Fibroblast of gingiva (primary cell): ENCODE measurements at places on chromosomes 16 and 17.

GRCh38 chr16:2194166-2194834 lies 2.1 kb downstream of the CASKIN1 start:
- no peak for DNase-seq

- no peak for DNase-seq
Measured at GRCh38 chr17:82118815-82119380, 20.9 kb upstream of the FASN start.

DNA sequence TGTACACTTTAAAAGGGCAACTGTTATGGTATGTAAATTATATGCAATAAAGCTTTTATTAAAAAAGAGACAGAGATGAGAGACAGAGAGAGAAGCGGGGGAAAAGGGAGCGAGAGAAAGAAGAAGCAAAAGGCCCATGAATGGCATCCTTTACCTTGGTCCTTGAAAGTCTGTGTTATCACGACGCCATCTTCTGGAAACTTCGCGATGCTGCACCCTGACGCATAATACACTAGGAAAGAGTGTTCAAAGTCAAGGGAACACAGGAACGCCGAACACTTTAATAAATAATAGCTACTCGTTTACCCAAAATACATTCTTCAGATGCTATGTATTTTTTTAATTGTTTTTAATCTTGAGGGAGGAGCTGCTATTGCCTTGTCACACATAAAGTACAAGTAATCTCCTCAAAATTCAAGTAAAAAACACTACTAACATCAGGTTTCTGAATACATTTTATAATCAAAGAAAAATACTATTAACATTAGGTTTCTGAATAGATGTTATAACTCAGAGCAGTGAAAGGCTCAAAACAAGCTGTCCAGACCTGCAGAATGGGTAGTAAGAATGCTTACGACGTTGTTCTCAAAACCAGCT lies 23.0 kb upstream of the SLC38A8 start:
- DNase-seq = peak; percentile 40

DNA sequence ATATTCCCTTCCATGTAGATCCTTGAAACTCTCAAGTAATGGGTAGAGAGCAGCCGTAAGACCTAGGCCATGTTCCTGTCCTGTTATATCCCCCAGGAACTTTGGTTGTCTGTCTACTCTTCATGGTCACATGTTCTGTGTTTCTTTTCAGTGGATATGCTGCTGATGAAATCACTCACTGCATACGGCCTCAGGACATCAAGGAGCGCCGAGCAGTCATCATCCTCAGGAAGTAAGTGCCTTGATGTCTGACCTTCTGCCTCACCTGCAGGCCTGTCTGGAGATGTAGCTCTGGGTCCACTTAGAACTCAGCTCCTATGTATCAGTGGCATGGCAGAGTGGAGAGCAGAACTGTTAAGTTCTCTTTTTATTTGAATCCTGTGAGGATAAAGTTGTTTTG lies 11.2 kb downstream of the ALKBH5 start:
- DNase-seq = no peak

- DNase-seq = no peak
Measured at GRCh38 chr17:7720125-7720524, 2.6 kb downstream of the DNAH2 start.

GRCh38 chr17:74163271-74163821 lies 40.1 kb upstream of the RPL38 start:
- no peak for DNase-seq

GRCh38 chr16:3957344-3957980 lies 76.9 kb upstream of the CREBBP start:
- no peak for DNase-seq

GRCh38 chr16:88530858-88531203 lies 39.4 kb upstream of the ZC3H18 start:
- DNase-seq = no peak

DNA sequence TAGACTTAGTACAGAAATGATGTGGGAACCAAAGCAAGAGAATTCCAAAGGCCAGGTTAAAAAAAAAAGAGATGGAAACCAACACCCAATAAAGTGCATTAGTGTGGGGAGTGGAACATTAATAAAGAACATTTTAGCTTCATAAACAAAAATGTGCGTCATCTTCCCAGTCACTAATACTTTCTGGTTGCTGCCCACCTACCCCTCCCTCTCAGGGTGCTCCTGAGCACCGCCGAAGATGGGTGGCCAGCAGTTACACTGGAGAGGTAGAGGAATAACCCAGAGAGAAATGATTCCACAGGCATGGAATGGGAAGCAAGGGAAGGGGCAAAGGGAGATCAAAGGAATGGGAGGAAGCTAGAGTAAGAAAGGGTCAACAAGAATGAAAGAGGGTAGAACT lies 6.0 kb upstream of the CHD3 start:
- no peak for DNase-seq

DNA sequence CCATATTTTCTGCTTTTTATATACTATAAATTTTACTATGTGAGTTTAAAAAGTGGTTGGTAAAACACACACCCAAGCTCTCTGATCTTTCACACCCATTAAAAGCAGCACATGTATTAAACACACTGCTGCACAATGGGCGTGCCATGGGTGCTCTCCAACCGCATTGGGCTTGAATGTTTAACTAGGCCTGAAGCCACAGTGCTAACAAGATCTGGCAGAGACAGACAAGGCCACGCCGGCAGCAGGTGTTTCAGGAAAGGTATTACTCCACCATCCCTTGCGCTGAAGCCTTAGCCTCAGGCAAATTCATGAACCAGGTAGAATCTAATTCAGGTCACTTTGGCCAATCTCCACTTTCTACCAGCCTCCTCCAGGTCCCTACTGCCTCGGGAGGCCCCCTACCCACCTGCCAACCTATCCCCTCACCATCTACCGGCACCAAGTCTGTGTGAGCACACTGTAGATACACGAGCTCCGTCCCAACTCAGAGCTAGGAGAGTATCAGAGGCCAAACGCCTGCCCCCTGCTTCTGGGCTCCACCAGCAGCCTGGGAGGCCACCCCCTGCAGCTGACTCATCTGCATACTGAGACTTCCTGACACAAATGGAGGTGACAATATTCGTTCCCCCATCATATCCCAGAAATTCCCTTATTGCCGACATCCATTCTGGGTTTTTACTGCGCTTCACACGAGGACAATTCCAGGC lies 95.0 kb downstream of the ADCY9 start:
- no peak for DNase-seq

DNA sequence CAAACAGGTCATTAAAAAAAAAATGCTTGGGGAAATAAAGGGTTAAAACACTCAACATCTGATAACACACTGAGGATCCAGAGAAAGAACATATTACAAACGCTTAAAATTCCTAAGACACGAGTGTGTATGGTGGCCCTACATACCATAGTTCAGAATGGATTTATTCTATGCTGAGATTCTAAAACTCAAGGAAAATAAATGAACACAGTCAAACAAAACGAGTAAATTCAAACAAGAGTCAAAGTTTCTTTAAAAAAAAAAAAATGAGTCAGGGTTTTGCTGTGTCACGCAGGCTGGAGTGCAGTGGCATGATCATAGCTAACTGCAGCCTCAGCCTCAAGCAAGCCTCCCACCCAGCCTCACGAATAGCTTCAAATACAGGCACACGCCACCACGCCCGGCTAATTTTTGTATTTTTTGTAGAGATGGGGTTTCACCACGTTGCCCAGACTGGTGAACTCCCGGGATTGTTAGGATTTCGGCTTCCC lies 17.4 kb downstream of the CRK start:
- DNase-seq = peak; percentile 73

DNA sequence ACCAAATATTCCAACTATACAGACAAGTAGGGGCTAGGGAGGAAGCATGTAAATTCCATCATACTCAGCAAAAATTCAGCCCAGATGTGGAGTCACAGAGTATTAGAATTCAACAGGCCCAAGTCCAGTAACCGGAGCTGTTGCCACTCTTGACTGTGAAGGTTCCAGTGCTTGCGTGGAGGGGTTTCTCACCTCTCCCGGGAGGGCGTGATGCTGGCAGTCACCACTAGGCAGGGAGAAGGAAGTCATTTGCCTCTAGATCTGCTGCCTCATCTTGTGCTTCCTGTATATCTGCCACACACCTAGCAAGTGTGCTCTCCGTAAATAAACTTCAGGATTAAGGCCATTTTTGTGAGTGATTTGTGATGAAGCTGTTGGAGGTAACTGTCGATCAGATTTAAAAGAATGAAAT lies 1.0 kb upstream of the CKLF start:
- peak; percentile 25 for DNase-seq

GRCh38 chr17:72354071-72354470 lies 233.3 kb downstream of the SOX9 start:
- DNase-seq = no peak

GRCh38 chr16:48497129-48497528 lies 111.9 kb upstream of the SIAH1 start:
- no peak for DNase-seq

DNA sequence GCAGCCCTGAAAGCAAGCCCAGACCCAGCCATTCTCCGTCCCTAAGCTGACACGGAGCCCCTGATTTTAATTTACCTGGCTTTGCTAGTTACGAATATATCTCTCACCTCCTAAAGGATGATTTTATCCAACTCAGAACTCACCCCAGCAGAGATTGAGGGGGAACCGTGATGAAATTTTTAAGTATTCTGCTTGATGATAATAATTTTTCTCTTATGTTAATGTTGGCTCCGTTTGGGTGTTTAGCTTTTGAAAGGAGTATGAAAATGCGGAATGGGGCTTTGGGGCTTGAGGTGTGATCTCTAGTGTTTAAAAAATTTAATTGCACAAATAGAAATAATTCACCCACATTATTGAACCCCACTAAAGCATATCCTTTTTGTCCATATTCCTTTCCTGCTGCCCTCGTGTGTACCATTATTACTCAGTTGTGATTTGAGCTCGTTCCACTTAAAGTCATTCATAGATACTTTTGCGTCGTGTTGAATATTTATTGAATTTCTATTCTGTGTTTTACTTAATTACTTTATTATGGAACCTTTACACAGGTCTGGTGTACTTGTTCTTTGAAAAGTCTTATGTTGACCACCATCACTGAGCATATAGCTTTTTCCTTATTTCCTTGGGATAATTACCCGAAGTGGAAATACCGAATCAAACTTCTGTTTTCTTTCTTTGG lies 775 bp downstream of the PRPSAP2 start:
- DNase-seq = no peak

- peak; percentile 25 for DNase-seq
Measured at GRCh38 chr17:58991718-58992331, 114.9 kb downstream of the TRIM37 start.

GRCh38 chr16:85398688-85399582 lies 214.2 kb upstream of the GSE1 start:
- no peak for DNase-seq

- peak; percentile 63 for DNase-seq
Measured at GRCh38 chr17:28896884-28897768, at the start of gene FLOT2. FLOT2 (minus strand) TSS chr17:28897733; CDS start chr17:28897574, 159 bp downstream.

GRCh38 chr17:82587234-82588086 lies 60.8 kb downstream of the WDR45B start:
- DNase-seq = no peak

DNA sequence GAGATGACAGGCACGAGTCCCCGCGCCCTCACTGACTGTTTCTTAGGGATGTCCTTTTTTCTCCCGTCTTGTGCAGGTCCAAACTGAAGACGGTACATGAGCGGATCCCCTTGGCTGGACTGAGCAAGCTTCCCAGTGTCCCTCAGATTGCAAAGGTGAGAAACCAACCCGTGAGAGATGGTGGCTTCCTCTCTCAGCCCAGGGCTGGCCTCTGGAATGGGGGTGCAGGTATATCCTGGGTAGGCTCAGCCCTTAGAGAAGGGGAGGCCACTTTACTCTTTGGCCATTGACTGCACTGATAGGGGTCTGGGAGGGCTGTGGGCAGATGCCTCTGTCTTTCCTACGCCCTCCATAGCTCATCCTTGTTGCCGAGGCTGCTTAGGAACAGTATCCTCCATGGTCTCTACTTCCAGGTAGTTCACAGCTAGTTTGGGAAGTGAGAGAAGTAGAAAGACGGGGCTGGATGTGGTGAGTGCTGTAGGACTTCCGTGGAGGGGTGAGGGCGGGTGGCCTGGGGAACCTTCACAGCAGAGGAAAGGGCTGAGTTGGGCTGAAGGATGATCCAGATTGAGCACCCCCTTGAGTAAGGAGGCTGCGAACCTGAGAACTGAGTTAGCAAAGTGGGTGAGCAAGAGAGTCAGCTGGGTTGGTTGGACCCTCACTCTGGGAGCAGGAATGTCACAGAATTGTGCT lies 83.0 kb downstream of the OR1D5 start:
- DNase-seq = no peak

GRCh38 chr17:45974916-45975630 lies 24.0 kb upstream of the STH start:
- DNase-seq = no peak

- DNase-seq = peak; percentile 69
Measured at GRCh38 chr17:47205419-47205963, 3.7 kb upstream of the MYL4 start.
